Stimulated activated CD8-positive, alpha-beta memory T cell treated with anti-CD3 and anti-CD28 coated beads, Interleukin-7, amount 100 ng/mL, for 1 hour (primary cell): ENCODE measurements at places on chromosomes 5 and 9.
A peak's percentile ranks its signal among the peaks of the same experiment; 100 is the strongest.

DNA sequence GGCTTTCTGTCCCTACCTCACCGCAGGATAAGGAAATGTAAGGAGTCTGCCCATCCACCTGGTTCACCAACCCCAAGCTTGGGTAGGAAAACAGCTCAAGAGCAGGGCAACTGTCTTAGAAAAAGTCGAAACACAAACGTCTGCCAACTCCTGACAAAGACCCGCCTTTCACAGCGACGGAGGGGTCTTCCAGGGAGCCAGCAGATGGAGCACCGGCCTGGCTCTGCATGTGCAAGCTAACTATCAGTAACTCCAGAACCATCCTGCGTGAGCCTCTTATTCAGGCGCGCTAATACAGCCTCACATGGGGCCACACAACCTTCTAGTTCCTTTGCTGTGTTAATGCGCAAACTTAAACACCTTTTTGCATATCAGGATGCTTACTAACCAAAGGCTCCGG, 26.9 kb downstream of the CAMSAP1 start:
- no peak for DNase-seq

DNA sequence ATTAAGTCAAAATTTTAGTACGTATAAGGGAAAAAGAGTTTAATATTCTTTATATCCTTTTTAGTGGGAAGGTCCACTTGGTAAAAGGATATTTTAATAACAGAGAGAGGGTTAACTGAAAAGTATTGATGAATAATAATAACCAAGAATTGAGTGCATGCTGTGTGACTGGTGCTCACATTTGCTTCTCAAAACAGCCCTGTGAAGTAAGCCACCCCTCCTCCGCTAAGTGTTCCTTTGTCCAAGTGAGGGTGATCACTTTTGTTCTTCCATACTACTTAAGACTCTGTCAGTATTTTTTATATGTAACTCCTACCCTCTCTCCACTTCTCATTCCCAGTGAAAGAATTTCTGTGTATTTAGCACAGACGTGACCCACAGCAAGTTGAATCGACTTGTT, 51.5 kb downstream of the SLC44A1 start:
- no peak for DNase-seq

DNA sequence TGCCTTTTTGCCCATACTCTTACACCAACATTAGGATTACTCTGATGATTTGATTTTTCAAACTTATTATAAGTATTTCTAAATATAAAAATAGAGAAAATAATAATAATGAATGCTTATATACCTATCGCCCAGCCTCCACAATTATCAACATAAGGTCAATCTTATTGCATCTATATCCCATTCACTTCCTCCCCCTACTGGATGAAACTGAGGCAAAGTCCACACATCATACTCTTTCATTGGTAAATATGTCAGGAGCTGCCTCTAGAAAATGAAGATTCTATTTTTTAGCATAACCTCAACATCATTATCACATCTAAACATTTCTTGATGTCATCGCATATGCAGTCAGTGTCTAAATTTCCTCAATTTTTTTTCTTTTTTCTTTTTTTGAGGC, 44.3 kb downstream of the SH3RF2 start:
- DNase-seq, result no peak

GRCh38 chr5:65563777-65564176, 681 bp downstream of the PPWD1 start:
- no peak for DNase-seq

DNA sequence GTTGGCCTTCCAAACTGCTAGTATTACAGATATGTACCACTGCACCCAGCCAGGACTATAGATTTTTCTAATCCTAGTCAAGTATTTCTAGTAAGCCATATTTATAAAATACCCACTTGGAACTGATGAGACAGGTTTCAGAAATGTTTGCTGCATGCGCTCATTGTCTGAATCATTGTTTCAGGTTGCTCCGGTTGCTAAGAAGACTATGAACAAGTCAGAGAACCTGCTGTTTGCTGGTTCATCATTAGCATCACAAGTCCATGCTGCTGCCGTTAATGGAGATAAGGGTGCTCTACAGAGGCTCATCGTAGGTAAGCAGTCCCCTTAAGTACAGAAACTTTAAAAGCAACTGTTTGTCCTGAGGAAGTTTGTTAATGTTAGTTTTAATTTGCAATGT, 5.3 kb downstream of the INVS start:
- DNase-seq, result no peak

DNA sequence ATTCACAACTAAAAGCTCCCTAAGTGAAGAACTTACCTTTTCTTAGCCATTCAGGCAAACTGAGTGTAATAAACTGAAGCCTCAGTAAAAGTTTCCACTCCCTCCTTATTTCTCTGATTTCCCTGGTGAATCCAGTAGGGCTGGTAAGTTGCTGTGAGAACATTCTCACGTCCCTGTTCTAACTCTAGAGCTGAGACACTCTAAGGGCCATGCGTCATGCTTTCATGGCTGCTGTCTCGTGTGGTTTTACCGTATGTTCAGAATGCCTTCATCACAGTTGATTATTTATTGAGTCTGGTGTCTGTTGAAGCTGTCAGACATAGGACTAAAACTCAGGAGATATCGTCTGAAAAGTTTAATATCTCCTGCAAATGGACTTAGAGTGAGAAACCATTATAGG, 1.3 kb downstream of the OR2S2 start:
- no peak for DNase-seq

GRCh38 chr9:37800631-37801286, at the start of gene DCAF10:
DCAF10 (plus strand) TSS chr9:37800797; CDS start chr9:37800867, 70 bp downstream.
- DNase-seq, result peak; percentile 80

GRCh38 chr5:141848744-141849414, 29.3 kb downstream of the PCDH1 start:
- DNase-seq, result peak; percentile 13

GRCh38 chr9:89603767-89604665, 796 bp upstream of the GADD45G start:
- DNase-seq, result no peak

DNA sequence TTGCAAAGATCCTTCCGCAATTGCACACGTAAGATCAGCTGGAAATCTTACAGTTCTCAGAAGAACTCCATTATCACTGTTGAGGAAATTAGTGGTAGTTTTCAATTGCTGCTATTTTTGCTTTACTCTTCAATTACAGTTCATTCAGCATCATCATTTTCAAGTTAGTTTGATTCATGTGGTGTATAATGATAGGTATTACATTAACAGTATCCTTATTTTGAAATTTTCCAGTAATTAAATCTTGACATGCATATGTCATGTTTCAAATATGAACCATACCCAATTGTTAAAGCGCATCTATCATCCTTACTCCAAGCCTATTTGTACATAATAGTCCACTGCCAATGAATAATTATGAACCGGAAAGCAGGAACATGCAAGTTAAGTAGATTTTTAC, 60.3 kb downstream of the NR6A1 start:
- no peak for DNase-seq

- DNase-seq, result no peak
Measured at GRCh38 chr9:2473681-2474080, 147.9 kb upstream of the VLDLR start.

- DNase-seq, result no peak
Measured at GRCh38 chr5:107486489-107486888, 184.2 kb downstream of the EFNA5 start.

DNA sequence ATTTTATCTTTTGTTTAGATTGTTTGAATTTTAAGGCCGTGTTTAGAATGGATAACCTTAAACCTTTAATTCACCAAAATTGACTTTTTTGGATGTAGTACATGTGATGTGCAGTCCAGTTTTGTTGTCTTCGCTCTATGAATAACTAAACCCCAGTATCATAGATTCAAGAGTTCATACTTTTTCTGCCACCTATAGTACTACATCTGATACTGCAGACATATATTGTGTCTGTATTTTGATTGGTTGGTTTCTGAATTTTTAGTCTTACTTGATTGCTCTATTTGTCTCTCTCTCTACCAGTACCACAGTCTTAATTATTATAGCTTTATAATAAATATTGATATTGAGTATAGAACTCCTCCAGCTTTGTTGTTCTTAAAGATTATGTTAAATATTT, 58.1 kb downstream of the PPIP5K2 start:
- no peak for DNase-seq

DNA sequence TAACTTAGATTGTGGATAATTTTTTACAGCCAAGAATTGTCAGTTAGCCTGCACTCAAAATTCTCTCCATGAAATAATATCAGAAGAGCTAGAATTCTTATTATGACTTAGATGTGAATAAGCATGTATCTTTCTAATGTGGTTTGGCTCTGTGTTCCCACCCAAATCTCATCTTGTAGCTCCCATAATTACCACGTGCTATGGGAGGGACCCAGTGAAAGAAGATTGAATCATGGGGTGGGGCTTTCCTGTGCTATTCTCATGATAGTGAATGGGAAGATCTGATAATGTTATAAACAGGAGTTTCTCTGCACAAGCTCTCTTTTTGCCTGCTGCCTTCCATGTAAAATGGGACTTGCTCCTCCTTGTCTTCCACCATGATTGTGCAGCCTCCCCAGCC, 176.8 kb downstream of the MAT2B start:
- no peak for DNase-seq

DNA sequence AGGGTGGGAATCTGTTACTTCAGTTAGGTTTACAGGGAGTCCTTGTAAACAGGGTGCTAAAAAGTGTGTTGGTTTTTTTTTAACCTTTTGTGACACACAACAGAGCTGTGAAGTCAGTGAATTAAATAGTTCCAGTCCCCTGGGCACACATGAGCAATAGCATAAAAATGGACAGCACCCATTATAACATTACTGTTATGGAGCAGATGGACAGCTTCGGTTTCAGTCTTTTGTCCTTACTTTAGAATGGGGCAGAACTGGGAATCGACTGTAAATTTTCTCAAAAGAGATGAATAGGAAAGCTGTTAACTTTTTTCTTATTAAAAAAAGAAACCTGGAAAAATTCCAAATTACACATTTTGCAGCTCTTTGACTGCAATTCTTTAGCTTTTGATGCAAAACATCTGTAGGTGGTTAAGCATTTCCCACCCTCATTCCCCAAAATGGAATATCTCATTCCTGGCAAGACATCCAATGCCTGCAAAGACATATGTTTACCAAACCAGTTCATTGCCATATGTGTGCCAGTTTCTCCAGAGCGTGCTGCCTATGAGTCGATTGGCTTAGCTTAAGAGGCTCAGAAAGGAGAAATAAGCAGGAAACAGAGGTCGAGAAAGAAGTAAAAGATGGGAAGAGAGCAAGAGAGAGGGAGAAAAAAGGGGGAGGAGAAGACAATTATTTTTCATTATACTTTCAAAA, 212.3 kb upstream of the TMEM161B start:
- no peak for DNase-seq

- DNase-seq, result no peak
Measured at GRCh38 chr9:33227008-33227398, 13.0 kb upstream of the SPINK4 start.

GRCh38 chr5:148543727-148544126, 110.6 kb downstream of the HTR4 start:
- DNase-seq, result no peak

GRCh38 chr5:28726815-28727214, 1688.4 kb upstream of the CDH9 start:
- no peak for DNase-seq

- no peak for DNase-seq
Measured at GRCh38 chr9:96720435-96720834, 57.5 kb downstream of the ZNF510 start.

DNA sequence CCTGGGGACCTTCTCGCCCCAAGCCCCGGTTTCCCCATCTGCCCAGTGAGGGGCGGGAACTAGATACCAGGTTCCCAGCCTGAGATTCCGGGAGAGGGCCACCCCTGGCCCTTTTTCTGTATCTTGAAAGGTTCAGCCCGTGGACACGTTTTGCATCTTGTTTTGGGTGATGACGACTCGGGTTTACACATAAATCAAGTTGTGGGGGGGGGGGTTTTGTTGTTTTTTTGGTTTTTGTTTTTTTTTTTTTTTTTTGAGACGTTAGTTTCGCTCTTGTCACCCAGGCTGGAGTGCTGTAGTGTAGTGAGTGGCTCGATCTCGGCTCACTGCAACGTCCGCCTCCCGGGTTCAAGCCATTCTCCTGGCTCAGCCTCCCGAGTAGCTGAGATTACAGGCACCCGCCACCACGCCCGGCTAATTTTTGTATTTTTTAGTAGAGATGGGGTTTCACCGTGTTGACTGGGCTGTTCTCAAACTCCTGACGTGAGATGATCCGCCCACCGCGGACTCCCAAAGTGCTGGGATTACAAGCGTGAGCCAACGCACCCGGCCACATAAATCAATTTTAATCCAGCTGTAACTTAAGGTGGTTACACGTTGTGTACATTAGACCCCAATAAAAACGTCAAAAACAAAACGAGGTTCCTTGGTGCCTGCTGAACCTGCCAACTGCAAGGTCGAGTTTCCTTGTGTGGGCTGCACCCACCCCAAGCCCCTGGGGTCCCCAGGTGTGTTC, 1.1 kb upstream of the BRD3 start:
- DNase-seq, result no peak

DNA sequence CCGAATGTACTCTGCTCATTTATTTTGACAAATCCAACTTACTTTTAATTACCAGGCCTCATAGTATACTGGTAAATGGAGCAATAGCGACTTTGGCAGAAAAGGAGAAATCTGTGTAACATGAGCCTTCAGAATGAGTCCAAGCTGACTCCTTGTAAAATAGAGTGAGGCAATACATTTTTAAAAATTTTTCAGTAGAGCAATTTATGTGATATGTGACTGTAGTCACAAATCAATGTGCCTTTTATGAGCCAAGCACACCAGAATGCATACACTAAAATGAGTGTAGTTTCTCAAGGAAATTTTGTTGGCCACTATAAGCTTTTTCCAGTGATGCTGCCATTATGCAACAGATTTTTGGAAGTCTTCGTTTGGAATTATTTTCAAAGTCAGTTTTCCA, 73.8 kb downstream of the SNCAIP start:
- no peak for DNase-seq

- DNase-seq, result no peak
Measured at GRCh38 chr5:178433273-178433775, 156.9 kb downstream of the COL23A1 start.

- DNase-seq, result no peak
Measured at GRCh38 chr9:129895376-129896268, 60.4 kb downstream of the USP20 start.

DNA sequence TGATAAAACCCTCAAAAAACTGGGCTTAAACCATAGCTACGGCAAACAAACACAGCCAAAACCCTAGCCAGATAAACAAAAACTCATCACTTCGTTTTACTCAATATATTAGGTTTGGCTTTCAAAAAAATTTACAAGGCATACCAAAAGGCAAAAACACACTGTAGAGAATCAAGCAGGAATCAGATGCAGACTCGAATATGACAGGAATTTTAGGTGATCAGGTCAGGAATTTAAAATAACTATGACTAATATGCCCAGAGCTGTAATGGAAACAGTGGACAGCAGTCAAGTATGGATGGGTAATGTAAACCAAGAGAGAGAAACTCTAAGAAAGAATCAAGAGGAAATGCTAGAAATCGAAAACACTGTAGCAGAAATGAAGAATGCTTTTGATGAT, 26.5 kb upstream of the DOCK2 start:
- DNase-seq, result no peak

DNA sequence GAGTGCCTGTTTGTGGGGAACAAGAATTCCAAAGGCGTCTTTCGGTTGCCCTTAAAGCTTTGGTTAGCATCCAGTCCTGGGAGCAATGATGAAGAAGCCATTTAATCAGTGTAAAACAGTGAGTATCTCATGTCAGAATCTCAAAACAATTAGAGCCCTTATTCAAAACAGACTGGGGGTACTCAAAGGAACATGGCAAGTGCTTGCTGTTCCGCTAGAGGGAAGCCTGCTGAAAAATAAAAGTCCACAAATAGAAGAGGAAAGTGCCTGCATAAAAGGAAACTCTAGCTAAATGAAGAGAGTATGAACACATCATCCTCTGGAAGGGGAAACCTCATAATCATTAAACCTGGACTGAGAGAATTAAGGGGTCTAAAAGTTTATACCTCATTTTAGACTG, 26.4 kb downstream of the FBXL7 start:
- DNase-seq, result no peak

- no peak for DNase-seq
Measured at GRCh38 chr5:59206132-59206581, 623.3 kb downstream of the RAB3C start.
